ENCODE measurements at places on chromosomes 7 and 10. TPM values are rescaled to one million over a fixed set of nuclear protein-coding genes. Genes with fewer than 3 reads are reported as not detected.

DNA sequence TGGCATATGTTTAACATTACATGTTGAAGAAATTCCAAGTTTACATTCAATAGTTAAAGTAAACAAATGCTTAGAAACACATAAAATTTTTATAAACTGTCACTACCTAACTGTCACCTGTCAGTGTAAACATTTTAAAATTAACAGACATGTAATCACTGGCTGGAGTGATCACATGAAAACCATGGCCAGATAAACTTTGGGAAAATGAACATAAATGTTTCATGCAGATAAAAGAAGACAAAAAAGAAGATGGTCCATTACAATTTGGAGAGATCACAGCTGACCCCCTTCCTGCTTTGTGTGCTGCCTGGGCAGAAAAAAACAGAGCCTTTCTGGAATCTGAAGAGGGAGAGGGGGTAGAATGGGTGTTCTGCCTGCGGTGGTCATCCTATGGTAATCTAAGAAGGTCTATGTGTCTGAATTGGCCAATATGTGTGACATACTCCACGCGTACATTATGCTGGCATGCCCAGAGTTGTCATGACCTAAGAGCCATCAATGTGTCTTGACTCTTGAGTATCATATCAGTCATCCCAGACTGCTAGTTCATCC is 57.5 kb upstream of the MEOX2 start:
- DNase-seq = no peak

DNA sequence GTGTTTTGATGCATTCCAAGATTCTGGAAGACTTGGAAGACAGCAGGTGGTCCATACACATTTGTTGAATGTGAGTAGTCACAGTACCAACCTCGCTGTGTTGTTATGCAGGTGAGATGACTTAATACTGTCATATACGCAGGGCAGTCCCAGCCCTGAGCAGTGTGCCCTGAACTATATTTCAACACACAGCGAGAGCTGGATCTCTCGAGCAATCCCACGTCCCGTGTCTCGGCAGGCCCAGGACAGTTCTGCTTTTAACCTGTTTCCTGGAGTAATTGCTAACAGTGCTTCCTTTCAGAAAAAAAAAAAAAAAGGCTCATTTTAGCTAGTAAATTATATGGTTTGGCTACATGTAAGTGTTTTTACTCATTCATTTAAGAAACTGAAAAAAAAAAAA is 179.7 kb downstream of the PRKCQ start:
- DNase-seq = no peak

DNA sequence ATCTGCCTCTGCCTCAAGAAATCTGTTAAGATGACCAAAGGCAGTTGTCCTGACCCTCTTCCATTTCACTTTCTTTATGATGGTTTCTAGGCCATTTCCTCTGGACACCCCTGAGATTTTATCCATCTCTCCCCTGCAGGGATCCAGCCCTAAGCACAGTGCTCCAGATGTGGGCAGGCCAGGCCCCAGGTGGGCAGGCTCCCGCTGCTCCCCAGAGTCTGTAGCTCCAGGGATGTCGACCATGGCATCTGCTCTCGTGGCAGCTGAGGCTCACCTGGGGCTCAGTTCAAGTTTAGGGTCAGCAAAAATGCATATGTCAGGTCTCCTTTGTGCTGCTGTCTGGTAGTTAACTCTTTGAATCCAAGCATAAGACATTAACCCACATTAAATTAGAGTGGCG is 11.8 kb downstream of the CEP41 start:
- no peak for DNase-seq

DNA sequence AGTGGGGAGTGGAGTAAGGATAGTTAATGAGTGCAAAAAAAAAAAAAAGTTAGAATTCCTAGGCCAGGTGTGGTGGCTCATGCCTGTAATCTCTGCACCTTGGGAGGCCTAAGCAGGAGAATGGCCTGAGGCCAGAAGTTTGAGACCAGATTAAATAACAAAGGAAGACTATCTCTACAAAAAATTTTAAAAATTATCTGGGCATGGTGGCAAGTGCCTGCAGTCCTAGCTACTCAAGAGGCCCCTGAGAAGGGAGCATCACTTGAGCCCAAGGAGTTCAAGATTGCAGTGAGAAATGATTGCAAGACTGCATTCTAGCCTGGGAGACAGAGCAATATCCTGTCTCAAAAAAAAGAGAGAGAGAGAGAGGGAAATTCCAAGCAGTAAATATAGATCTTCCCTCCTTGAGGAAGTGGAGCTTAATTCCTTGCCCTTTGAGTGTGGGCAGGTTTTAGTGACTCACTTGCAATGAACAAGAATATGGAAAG is 19.5 kb upstream of the CSTF2T start:
- DNase-seq = no peak

DNA sequence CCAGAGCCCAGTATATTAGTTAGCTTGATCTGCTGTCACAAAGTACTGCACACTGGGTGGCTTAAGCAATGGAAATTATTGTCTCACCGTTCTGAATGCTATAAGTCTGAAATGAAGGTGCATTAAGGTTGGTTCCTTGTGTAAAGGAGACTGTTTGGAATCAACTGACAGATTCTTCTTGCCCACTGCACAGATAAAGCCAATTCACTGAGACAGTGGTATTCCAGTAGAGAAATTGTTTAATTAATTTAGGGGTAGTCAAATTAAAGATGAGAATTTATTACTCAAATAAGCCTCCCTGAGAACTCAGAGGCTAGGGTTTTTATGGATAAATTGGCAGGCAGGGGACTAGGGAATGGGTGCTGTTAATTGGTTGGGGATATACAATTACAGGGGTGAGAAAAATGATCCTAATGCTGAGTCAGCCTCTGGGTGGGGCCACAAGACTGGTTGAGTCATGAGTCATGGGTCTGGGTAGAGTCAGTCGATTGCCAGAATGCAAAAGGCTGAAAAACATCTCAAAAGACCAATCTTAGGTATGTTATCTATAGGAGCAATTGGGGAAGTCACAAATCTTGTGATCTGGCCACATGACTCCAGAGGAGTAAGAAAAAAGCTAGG is 23.5 kb upstream of the SAMD9L start:
- no peak for DNase-seq

DNA sequence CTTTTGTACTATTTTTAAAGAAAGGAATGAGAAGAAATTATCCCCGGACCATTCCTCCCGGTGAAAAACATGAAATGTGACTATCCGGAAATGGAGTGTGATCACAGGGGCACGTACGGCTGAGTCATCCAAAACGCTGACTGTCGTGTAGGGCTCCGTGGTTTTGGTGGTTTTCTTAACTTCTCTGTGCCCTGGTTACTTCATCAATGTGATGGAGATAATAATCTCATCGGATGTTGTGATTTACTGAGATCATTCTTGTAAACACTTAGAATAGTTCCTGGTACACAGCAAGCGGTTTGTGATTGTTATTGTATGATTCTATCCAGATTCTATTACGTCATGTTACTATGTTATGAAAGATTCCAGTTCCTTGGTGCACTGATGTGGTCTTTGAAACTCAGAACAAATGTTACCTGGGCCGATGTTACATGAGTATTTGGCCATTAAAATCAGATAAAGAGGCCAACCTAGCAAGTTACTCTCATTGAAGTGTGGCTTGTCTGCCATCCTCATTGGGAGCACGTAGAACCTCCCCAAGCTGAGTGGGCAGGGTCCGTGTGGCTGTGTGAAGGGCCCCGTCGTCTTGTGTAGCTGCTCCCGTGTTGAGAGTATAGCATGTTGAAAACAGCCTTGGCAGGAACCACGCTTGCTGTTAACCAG is 99.5 kb downstream of the CAMK1D start:
- no peak for DNase-seq

DNA sequence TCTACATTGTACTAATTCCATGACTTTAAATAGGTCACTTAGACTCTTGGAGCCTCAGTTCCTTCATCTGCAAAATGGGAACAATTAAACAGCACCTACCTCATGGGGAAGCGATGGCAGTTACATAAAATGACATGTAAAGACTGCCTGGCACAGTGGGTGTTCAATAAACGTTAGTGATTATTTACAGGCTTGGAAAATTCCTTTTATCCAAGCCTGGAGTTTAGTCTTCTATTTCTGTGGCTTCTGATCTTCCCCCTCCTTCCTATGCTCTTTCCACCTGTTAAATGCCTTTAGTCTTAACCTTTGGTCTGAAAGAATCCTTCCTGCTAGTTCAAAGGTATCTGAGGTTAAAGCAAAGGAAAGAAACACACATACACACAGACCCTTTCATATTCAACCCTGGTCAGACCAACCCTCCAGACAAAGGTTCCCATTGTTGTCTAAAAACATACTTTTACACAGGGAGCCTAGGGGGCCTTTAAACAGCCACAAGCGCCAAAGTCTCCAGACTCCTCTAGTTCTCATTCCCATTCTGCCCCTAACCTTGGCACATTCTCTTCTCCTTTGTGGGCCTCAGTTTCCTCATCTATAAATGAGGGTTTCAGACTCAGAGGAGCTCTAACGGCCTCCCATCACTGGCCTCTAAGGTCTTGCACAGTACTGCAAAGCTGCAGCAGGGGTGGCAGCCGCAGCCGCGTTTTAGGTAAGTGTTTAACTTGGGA is 21.4 kb downstream of the SORBS1 start:
- DNase-seq = no peak

DNA sequence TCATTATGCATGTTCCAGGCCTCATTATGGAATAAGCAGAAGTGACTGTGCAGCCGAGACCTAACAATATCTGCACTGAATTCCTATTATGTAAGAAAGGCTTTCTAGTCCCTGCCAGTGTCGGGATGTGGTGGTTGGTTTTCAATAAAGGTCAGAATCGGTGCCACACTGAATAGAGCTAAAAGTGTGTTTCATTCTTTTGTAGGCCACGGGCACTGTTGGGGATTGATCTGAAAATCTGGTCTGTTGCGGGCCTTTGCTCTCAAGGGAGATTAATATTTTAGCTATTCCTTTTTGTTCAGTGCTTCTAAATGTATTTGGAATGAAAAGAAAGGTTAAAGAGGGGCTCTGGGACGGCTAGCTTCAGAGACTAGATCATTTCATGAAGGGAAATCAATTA is 559.4 kb upstream of the GALNT17 start:
- DNase-seq = no peak

DNA sequence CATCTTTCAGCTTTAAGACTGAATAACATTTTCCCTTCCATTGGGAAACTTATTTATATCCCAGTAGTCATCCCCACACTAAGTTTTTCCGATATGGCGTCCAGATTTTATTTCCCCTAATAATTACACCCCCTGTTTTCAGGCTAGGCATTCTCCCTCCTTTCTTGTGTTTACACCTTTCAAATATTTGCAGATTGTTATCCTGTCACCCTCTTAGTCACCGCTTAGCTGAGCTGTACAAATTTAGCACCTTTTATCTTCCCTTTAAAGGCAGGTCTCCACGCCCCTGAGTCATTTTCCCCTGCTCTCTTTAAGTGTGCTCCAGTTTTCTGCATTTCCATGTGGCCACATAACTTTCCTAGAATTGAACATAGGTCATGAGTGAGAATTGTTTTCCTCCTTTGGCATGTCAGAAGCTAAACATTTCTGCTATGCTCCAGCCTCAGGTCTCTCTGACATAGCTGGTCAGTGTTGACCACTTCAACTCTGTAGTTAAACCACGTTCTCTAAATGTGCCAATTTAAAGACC is 47.4 kb downstream of the LRRC4 start:
- DNase-seq = no peak

- no peak for DNase-seq
These were observed 32.0 kb downstream of the AUTS2 start for GRCh38 chr7:69630292-69630691.

- DNase-seq = no peak
These were observed 34.5 kb upstream of the FRMD4A start for GRCh38 chr10:14365266-14365665.

DNA sequence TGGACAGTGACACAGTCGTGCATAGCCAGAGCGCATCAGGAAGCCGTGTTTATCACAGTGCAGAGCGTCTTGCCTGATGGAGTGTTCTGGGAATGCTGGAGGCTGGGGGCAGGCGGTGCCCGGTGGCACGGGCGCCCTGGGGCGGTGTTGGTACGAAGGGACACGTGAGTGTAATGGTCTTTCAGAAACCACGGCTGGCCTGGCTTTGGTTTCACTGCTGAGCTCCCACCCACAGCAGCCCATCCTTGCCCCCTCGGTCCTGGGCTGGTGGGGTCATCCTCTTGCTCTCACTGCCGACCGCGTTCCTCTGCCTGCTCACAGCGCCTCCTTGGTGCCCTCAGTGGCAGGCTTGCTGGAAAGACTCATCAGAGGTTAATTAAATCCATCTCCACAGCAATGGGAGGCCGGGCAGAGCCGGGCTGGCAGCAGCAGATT is 50.6 kb downstream of the NKX6-2 start:
- DNase-seq = peak; percentile 37

DNA sequence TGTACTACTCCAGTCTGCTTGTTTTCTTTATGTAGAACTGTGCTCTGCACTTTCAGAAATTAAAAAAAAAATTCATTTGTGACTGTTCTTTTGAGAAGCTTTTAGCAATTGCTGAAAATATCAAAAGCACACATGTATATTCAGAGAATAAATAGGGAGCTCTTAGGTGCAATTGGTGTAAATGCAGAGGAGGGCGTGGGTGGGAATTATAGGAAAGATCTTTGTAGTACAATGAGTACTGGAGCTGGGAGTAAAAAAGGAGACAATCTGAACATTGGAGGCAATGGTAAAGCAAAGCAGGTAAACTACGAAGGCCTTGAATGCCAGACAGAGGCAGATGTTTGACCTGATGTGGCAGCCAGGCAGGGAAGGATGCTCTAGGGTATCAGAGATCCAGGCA is 267.5 kb downstream of the SORCS3 start:
- no peak for DNase-seq

GRCh38 chr10:75234683-75235374 is 928 bp downstream of the COMTD1 start:
- DNase-seq = peak; percentile 32

DNA sequence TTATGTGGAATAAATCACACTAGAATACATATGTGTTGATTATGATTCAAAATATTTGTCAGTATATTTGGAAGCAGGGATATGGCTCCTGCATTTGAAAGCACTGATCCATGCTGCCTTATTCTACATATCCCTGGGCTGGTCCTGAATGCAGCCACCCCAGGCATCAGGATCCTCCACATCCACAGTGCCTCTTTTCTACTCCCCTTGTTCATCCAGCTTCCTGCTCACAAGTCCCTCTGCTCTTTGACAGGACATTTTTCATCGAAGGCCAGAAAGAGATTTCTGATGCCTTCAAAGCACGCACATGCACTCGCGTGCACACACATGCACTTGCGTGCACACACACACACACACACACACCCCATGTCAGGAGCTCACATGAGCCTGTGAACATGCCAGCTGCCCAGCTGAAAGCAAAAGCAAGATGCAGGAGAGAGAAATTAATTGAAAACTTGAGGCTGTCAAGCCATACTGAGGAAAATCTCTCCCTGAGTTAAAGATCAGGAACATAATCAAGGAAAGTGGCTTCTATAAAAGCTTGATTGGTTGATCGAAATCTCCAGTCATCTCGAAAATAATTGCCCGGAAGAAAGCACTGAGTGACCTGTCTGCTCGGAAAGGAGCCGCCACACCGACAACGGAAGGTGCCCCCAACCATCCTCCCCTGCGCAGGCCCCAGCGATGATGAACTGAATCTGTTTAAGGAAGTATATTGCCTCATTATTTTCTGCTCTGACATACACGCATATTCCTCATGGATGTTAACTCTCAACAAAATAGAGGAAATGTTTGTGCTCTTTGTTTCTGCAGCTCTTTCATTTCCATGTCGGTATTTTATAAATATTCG is 104.0 kb upstream of the ARID5B start:
- no peak for DNase-seq

- no peak for DNase-seq
These were observed 19.0 kb upstream of the HSPB1 start for GRCh38 chr7:76283254-76284159.

Gene SH2B2
- 43.6 TPM for total RNA-seq

Gene CAMK1D
- total RNA-seq = not detected

Gene DNMBP
- 17.7 TPM for total RNA-seq

Gene AOAH
- 3.2 TPM for total RNA-seq

Gene ANKRD61
- not detected for total RNA-seq

Gene POM121C
- 3.4 TPM for total RNA-seq

Gene LRRTM3
- total RNA-seq = not detected

Gene CYP3A4
- total RNA-seq = not detected

Gene STOX1
- total RNA-seq = 1.5 TPM

Measured in G401 (cell line).